ENCODE measurements at places on chromosomes 6 and 20. TPM values are rescaled to one million over a fixed set of nuclear protein-coding genes. Genes with fewer than 3 reads are reported as not detected.

FAM209B gene
- 0.22 TPM for total RNA-seq

GSTA3 gene
- total RNA-seq: not detected

MROH8 gene
- total RNA-seq: 1.2 TPM

LY6G6C gene
- total RNA-seq: 0.23 TPM

LHFPL5 gene
- total RNA-seq: 0.12 TPM

TSBP1 gene
- not detected for total RNA-seq

MUC22 gene
- total RNA-seq: not detected

CST5 gene
- not detected for total RNA-seq

WFDC10B gene
- total RNA-seq: not detected
